ENCODE measurements at places on chromosomes 12 and 14. TPM values are rescaled to one million over a fixed set of nuclear protein-coding genes. Genes with fewer than 3 reads are reported as not detected.

KLHL33 gene
- 8.8 TPM for total RNA-seq

- DNase-seq: no peak
Observed at GRCh38 chr12:53414756-53415417, 8.8 kb upstream of the AMHR2 start.

ANKS1B gene
- 4.8 TPM for total RNA-seq

DNA sequence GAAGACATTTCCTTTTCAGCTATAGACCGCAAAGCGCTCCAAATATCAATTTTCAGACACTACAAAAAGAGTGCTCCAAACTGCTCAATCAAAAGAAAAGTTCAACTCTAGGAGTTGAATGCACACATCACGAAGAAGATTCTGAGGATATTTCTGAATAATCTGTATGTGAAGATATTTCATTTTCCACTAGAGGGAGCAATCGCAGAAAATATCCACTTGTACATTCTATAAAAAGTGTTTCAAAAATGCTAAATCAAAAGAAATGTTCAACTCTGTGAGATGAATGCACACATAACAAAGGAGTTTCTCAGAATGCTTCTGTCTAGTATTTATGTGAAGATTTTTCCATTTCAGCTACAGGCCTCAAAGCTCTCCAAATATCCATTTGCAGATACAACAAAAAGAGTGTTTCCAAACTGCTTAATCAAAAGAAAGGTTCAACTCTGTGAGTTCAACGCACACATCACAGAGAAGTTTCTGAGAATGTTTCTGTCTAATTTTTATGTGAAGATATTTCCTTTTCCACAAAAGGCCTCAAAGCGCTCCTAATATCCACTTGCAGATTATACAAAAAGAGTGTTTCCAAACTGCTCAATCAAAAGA is 643.8 kb upstream of the ALG10B start:
- no peak for DNase-seq

DNA sequence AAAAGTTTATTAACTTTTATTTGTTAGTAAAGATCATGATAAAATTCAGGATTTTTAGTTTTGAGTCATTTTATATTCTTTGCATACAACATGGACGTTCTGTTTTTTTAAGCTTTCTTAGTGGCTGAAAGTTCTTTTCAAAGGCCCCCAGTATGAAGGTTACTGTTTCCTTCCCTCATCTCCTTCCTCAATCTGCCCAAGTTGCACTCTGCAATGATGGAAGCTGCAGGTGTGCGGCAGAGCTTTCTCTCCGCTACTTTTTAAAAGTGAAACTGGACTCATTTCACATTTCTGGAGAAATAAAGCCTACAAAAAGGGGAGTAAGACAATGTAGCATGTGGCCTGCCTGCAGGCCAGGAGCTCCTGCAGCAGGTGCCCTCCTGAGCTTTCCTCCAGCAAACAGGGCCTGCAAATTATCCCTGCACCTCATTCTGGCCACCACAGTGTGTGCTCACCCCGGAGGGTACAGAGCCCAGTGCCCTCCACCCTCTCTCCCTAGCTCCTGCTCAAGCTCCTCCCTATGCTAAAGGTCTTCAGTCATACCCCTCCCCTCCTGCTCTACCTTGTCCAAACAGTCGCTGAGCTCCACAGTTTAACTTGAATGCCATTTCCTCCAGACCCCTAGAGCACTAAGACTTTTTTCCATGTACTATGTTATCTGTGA is 78.9 kb downstream of the SETD3 start:
- DNase-seq: no peak

- no peak for DNase-seq
Observed at GRCh38 chr12:9810671-9811070, 16.6 kb upstream of the KLRF1 start.
